ENCODE measurements at places on chromosomes 12 and 14.
A peak's percentile ranks its signal among the peaks of the same experiment; 100 is the strongest.

- DNase-seq = no peak
Measured at GRCh38 chr12:64232196-64232595, 10.1 kb upstream of the KICS2 start.

DNA sequence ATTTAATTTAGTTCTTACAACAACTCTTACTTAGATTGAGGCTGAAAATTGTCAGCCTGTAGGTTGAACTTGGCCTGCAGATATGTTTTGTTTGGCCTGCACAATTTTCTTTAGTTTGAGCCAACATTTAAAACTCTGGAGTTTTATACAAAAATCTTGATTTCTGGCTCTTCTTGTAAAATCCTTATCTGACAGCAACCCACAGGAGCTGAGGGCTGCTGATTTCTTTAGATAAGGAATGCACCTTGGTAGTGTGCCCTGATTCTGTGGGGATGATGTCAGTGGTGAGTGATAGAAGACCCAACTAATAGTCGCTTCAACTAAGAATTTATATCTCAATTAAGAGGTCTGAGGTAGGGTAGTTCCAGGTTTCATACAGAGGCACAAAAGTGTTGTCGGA is 49.5 kb downstream of the SOCS2 start:
- no peak for DNase-seq

DNA sequence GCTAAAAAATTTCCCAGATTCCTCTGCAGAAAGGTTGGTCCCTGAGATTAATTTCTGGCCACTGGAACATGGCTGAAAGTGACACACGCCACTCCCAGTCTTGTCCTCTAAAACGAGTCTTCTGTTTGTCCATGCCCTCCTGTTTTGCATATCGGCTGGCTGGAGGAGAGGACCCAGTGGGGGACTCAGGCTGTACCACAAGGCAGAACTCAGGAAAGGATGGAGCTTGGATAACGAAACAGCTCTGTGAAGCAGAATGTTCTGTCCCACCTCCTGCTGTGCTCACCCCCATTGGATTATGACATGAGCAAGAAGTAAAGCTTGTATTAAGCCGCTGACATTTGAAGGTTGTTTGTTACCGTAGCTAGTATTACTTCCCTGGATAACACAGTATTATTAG is 856.2 kb downstream of the BCL11B start:
- DNase-seq = no peak

- no peak for DNase-seq
Measured at GRCh38 chr12:90337018-90337417, 618.0 kb downstream of the CCER1 start.

DNA sequence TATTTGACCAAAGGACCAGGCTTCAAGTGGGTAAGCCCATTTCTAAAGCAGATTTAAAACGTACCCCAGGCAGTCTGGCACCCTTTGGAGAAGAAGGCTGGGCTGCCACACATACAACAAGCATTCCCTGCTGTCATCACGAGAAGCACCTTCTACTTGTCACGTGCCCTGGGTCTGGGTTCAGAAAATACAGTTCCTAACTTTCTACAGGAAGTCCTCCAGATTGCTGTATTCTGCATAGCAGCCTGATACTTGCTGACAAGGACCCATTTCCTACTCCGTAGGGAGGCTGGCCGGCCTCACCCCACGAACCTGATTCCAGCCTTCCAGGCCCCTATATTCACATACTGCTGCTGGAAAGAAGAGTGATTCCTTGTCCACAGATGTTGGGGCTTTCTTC is 7.4 kb downstream of the CLMN start:
- no peak for DNase-seq

DNA sequence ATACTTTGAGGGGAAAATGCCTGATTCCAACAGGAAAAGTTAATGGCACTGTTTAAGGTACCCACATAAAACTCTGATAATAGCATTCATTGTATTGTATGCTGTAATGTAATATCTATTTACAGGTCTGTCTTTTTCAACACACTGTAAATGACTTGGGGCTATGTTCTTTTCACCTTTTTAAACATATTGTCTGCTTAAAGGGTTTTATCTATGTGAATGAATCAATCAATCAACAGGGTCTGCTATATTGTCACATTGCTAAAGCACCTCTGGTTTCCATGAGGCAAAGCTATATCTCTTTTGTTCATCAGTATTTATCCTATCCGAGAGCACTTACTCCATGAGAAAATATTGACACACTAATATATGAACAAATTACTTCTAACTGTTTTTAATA is 288.0 kb downstream of the SLC6A15 start:
- DNase-seq = no peak

DNA sequence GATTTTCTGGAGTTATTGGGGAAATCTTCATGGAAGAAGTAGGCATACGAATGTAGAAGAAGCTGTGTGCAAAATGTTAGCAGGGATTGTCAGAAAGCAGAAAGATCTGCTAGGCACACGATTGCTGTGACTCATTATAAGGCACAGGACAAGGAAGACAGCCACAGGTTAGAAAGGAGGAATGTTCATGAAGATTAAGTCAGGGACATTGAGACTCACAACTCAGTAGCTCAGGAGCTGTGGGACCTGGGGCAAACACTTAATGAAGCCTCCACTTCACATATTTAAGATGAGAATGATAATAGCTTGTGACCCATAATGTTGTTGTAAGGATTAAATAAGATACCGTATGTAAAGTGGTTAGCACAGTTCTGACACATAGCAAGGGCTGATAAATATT is 26.6 kb upstream of the RTRAF start:
- DNase-seq = no peak

DNA sequence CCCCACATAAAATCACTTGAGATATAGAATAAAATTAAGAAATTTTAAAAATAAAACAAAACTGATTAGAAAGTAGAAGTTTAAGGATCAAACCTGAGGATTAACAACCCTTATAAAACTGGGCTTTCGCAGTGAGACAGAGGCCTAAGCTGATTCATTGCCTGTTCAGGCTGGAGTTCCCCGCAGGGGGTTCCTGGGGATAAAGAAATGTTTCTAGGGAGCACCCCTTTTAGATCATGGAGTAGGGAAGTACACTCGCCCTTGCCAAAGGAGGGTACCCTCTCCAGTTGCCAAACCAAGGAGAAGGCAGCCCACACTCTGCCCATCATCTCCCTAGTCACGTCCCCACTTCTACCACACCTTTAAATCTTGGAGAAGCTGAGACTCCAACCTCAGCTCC is 6.8 kb downstream of the GLIPR1 start:
- DNase-seq = no peak

DNA sequence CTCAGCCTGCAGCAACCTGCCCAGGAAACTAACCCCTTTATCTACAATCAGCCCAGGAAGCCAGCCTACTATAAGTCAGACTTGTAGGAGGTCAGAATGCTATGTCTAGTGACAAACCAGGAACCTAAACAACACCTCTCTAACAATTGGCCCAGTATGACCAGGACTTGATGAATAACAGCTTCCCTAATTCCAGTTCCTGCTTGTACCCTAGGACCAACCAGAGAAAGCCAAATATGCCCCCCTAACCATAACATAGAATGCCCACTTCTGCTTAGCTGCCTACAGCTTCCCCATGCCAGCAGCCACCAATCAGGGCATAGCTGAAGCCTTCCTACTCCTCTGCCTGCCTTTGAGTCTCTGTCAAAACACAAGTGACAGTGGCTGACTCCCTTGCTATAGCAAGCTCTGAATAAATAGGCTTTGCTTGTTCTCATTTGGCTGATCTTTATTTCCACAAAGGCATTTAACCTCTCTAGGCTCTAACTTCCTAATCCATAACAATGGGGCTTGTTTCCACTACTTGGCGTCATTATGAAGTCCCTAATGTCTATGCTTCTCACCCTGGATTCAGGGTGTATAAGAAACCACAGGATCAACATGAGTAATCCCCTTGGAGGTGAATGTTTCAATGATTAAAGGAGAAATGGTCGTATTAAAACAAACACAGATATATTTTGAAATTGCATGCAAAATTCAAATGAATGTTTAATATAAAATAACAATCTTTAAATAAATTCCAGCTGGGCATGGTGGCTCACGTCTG is 220.2 kb downstream of the ANO6 start:
- no peak for DNase-seq

DNA sequence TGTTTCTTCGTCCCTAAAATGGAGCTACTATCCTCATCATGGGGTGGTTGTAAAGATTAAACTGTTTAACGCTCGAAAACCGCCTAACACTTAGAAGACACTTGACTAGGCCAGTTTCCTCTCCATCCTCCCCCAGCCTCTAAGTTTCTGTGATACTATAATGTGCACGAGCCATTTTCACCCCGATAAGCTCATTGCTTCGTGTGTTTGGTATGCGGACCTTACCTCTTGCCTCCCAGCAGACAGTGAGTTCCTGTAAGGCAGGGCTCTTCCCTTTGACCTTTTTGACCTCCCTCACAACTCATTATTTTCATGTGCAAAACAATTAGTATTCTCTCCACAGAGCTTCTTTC is 499 bp upstream of the GXYLT1 start:
- no peak for DNase-seq

GRCh38 chr12:122944605-122945592 is 21.4 kb downstream of the ABCB9 start:
- DNase-seq = no peak

DNA sequence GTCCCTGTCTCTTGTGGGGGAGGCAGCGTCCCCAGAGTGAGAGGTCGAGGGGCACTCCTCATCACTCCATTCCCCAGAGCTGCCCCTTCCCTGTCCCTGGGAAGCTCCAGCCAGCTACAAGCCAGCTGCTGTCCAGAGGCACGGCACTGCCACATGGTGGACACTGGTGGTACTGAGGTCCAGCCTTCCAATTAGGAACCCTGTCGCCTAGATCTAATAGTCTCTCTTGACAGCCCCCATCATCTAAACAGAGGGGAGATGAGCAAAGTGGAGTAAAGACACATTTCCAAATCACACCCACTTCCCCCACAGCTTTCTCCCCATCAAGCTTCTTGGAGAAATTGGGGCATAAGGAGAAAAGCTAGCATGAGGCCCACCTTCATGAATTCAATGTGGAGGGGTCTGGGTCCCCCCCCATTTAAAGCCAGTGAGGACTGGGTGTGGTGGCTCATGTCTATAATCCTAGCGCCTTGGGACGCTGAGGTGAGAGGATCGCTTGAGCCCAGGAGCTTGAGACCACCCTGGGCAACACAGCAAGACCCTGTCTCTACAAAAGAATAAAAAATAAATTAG is 2.1 kb upstream of the INHBE start:
- DNase-seq = peak; percentile 75

- no peak for DNase-seq
Measured at GRCh38 chr12:120855823-120856588, 48.2 kb downstream of the SPPL3 start.

DNA sequence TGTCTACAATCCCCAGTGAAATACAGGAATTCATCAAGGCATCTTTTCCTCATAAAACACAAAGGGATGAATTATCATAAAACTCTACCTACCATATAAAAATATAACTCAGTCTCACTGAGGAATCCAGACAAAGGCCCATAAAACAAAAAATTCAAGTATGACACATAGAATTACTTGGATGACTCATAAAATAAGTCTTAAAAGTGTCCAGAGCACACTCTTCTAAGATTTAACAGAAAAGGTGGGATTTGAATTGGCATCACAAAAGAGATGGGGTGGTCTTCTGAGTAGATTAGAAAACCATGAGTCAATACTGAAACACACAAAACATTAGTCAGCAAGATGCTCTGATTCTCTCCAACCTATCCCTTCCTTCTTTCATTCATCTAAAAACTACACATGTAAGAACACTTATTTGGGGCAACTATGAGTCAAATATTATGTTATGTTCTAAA is 202.7 kb upstream of the GARIN6 start:
- no peak for DNase-seq

DNA sequence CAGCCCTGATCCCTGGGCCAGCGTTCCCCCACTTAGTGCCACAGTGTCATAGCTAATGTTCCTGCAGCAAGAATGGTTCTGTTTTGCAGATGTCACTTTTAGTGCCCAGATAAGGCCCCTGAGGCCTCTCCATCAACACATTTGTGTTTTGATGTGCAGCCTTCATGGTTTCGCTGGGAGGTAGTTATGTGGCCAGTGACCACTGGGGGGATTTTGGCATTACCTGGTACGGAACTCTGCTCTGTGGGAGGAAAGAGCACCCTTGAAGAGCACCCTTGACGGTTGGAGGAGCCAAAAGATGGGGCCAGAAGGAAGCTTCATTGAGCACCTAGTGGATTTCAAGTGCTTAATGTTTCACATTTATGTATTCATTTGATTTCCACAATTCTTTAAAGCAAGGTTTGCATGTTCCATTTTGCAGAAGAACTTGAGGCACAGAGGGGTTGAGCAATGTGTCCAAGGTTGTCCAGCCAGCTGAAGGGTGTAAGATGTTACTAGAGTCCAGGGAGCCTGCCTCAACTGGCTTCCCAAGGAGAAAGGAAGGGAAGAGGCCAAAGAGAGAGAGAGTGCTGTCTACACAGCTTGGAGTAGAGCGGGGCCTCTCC is 13.0 kb downstream of the SERPINA11 start:
- no peak for DNase-seq

DNA sequence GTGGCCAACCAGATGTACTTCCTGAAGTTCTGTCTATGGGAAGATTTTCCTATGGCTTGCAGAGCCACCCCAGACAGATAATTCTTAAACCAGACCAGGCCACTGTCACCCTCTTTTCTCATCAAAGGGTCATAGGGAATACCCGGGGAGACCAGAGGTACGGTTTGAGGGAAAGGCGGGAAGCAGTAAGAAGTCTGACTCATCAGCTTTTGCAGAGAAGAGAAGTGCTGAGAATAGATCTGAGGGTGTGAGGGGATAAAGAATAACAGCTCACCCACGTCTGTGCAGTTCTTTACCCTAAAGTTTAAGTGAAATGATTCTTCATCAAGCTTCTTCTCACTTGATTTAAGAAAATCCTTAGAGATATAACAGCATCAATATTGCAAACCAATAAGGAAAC is 21.3 kb upstream of the POC1B start:
- no peak for DNase-seq

DNA sequence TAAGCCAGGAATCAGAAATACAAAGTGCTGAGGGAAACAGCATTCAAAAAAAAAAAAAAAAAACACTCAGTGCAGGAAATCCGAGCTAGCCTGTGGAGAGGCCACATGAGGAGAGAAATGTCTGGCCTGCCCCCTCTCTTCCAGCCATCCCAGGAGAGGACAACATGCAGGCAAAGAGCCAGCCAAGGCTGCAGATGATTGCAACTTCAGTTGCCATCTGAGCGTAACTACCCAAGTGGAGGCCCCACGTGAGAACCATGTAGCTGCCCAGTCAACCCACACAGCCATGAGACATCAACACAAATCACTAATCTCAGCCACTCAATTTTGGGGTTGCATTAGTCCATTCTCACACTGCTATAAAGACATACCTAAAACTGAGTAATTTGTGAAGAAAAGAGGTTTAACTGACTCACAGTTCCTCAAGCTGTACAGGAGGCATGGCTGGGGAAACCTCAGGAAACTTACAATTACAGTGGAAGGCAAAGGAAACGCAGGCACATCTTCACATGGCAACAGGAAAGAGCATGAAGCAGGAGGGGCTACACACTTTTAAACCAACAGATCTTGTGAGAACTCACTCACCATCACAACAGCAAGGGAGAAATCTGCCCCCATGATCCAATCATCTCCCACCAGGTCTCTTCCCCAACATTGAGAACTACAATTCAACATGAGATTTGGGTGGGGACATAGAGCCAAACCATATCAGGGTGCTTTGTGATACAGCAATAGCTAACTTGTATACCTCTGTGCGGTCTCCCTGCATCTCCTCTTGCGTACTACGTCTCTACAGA is 161.1 kb downstream of the PIWIL1 start:
- no peak for DNase-seq

All from stimulated activated CD4-positive, alpha-beta T cell treated with anti-CD3 and anti-CD28 coated beads, Interleukin-15, amount 100 ng/mL, for 24 hours (primary cell).